ENCODE measurements at places on chromosomes 12 and 14. TPM values are rescaled to one million over a fixed set of nuclear protein-coding genes. Genes with fewer than 3 reads are reported as not detected.

VDR gene
- total RNA-seq: 0.47 TPM

PZP gene
- 1.5 TPM for total RNA-seq

NGB gene
- not detected for total RNA-seq

SMCO3 gene
- 0.56 TPM for total RNA-seq

TRMT5 gene
- 8.8 TPM for total RNA-seq

THTPA gene
- total RNA-seq: 15.7 TPM

SLC25A47 gene
- total RNA-seq: not detected

FAM186B gene
- total RNA-seq: 0.09 TPM

RDH12 gene
- total RNA-seq: not detected

KCNC2 gene
- not detected for total RNA-seq

AICDA gene
- total RNA-seq: not detected

EID3 gene
- 4.1 TPM for total RNA-seq

CLEC1B gene
- total RNA-seq: not detected

PTCSC3 gene
- not detected for total RNA-seq

CD163 gene
- not detected for total RNA-seq

DNAI7 gene
- not detected for total RNA-seq

TSPAN8 gene
- total RNA-seq: 0.99 TPM

CMA1 gene
- total RNA-seq: not detected

GNPTAB gene
- total RNA-seq: 30.5 TPM

DPF3 gene
- 18.5 TPM for total RNA-seq

MOK gene
- 10.1 TPM for total RNA-seq

GDF3 gene
- total RNA-seq: not detected

PIANP gene
- under 0.01 TPM for total RNA-seq

FOXN4 gene
- not detected for total RNA-seq

C12orf60 gene
- total RNA-seq: 1.3 TPM

B3GNT4 gene
- total RNA-seq: under 0.01 TPM

C3AR1 gene
- total RNA-seq: 0.28 TPM

LMO3 gene
- total RNA-seq: under 0.01 TPM

LRP10 gene
- total RNA-seq: 65.4 TPM

ITGB7 gene
- total RNA-seq: 0.38 TPM

FRS2 gene
- total RNA-seq: 18.0 TPM

TAS2R31 gene
- 5.1 TPM for total RNA-seq

POMT2 gene
- total RNA-seq: 12.5 TPM

OVCH1 gene
- 0.85 TPM for total RNA-seq

KRT78 gene
- not detected for total RNA-seq

SRSF5 gene
- 129 TPM for total RNA-seq

MYH6 gene
- not detected for total RNA-seq

IGFBP6 gene
- 16.0 TPM for total RNA-seq

PRB2 gene
- not detected for total RNA-seq

FICD gene
- 7.2 TPM for total RNA-seq

KLRB1 gene
- total RNA-seq: not detected

FAM181A gene
- total RNA-seq: not detected

LRP1 gene
- 46.5 TPM for total RNA-seq

WSCD2 gene
- not detected for total RNA-seq

NOVA1 gene
- total RNA-seq: 1.9 TPM

HOXC9 gene
- not detected for total RNA-seq

ABHD12B gene
- not detected for total RNA-seq

ACOT6 gene
- total RNA-seq: not detected

GPR68 gene
- 1.3 TPM for total RNA-seq

GLT8D2 gene
- 0.45 TPM for total RNA-seq

SDR9C7 gene
- not detected for total RNA-seq

ING4 gene
- 35.5 TPM for total RNA-seq

Data from endothelial cell of coronary artery (primary cell).